ENCODE measurements at places on chromosomes 7 and 10. TPM values are rescaled to one million over a fixed set of nuclear protein-coding genes. Genes with fewer than 3 reads are reported as not detected.

The ABCB1 gene
- 0.23 TPM for polyA plus RNA-seq

The PDE1C gene
- polyA plus RNA-seq = 0.61 TPM

The LAMB4 gene
- polyA plus RNA-seq = 3.7 TPM

GRCh38 chr10:118148247-118148646, 101.5 kb upstream of the RAB11FIP2 start:
- no peak for DNase-seq

DNA sequence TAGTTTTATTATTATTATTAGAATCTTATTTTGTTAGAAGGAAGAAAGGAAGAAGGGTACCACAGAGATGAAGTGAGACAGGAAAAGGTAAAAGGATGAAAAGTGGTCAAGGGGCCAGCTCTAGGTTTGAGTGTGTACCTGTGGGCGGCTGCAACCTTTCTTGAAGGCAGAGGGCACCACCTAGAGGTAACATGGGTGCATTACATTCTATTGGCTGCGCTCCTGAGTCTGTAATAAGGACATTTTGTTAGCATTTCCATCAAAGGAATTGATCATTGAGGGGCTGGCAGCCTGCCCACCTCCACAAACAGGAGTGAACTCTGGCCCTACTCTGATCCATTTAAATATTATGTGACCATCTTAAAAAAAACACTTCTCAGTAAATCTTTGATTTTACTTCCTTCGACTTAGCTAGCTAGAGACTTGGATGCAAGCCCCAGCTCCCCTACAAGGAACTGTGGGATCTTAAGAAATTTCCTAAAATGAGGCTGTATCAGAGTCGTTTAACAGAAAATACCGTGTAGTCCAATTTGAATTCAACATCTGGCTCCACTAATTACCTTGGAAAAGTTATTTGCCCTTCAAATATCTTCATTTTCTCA, 610.4 kb downstream of the IPMK start:
- DNase-seq = no peak

GRCh38 chr10:48948470-48949037, 8.9 kb upstream of the LRRC18 start:
- DNase-seq = no peak

DNA sequence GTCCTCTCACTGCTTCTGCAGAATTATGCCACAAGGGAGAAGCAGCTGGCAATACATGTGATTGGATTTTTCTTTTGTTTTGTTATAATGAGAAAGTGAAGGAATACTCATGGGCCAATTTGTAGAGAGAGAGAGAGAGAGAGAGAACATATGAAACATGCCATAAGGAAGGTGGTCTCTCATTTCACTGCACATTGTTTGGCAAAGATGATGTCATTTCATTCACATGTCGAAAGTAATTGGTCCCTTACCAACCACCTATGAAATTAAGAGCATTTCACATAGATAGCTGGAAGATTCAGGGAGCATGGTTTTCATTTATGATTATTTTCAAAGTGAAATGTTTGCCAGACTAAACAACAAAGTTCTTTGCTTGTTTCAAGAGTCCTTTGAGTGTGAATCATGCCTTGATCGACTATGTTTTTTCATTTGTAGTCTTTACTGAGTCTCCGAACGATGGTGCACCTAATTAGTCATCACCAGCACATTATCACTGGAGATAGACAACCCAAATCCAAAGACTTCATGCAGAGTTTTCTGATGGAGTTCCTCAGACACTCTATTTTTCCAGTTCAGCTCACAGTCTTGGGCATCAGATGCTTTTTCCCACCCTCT, 130.1 kb upstream of the ZEB1 start:
- DNase-seq = no peak

GRCh38 chr10:60096761-60097513, 190.6 kb upstream of the CCDC6 start:
- no peak for DNase-seq

- no peak for DNase-seq
Observed at GRCh38 chr7:98643236-98643985, 26.3 kb downstream of the NPTX2 start.

DNA sequence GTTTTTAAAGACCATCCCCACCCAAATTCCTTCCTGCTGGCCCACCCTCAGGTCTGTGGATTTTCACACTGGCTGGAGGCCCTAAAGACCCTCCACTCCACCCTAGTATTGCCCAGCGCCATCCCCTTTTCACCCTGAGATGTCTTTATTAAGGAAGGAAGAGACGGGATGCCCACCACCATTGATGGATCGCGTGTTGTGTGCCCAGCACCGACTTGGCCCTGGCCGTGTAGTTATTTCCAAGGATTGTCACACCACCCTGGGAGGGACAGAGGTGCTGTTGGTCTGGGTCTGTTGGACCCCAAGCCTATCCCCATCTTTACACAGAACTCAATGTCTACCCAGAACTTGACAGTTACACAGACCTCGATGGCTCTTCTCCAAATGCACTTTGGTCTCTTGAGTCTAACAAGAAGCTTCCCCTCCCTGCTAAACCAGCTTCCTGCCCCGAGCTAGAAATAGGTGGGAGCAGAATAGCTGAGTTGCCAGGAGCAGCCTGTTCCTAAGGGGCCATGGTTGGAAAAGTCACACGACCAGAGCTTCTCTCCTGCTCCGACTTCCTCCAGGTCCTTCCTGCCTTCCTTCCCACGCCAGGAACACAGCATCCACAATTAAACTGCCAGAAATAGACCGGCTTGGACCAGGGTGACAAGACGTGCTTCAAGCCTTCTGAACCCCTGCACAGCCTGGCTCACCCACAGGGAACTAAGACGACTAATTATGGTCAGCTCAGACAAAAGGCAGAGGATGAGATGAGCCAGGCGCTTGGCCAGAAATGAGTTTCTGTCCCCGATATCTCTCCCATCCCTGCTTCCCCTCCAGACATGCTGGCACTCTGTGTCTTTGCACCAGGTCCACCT, 139.5 kb upstream of the CHST15 start:
- DNase-seq = no peak

- DNase-seq = no peak
Observed at GRCh38 chr10:93199191-93199751, 125.6 kb downstream of the CYP26A1 start.

DNA sequence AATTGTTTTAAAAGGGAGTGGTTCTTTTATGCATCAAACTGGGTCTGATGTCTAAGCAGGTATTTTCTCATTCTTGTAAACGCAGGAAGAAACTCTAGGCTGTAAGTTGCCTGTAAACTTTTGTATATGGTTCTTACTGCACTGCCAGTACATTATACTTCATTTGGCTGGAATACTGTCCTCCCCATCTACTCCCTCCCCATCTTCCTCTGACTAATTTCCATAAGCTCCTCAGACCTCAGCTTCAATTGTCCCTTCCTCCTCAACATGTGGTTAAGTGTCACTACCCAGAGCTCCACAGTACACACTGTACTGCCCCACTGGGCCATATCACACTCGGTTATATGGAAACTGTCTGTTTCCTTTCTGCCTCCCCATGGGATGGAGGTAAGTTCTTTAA, 161.4 kb upstream of the MDFIC start:
- no peak for DNase-seq

All from keratinocyte (primary cell).